Femur (tissue), 1 donor: ENCODE measurements at places on chromosomes 4 and X.

DNA sequence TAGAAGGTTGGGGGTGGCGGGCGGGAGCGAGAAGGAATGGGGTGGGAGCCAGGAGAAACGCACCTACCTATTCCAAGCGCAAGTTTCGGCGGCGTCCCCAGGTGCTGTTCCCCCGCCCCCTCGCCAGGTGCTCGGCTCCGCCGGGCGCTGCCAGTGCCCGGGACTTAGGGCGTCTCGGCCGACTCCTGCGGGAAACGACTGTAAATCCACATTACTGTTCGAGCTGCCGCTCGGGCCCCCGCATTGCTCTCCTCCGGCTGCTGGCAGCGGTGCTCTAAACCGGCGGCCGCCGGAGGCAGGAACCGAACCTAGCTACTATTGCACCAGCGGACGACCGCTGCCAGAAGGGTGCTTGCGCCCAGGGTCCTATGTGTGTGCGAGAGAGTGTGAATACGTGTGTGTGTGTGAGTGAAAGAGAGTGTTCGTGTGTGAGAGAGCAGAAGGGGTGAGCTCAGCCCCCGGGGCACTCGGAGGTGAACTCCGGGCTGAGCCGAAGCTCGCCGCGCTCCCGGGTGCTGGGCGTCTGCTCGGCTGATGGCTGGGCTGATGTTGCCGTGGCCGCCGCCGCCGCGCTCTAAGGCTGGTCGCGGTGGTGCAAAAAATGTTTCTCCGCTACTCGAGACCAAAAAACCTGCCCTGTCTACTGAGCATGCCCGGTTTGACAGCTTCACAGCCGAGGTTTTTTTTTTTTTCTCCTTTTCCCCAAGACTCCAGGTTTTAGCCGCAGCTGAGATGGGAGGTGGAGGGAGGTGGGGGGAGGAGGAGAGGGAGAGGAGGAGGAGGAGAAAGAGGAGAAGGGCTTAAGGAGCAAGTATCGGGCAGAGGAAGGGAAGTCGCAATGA lies 115.7 kb upstream of the TEX13C start:
- peak; percentile 70 for DNase-seq

- no peak for DNase-seq
Measured at GRCh38 chr4:25938787-25939186, 24.8 kb downstream of the SMIM20 start.

DNA sequence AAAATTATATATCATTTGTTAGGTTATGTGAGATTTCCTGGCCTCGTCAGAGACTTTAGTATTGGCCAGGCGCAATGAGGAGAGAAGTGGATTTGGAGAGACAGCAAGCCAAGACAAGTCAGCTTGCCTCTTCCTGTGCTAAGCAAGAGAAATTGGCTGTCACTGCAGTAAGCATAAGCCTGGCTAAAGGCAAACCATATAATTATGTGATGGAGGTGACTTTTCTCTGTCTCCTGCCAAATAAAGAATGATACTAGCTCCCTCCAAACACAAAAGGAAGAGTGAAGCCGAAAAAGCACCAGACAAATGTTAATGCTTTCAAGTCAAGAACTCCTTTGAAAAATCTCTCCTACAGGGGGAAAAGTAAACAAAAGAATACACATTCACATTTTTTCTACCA lies 2246.0 kb downstream of the ARAP2 start:
- no peak for DNase-seq

DNA sequence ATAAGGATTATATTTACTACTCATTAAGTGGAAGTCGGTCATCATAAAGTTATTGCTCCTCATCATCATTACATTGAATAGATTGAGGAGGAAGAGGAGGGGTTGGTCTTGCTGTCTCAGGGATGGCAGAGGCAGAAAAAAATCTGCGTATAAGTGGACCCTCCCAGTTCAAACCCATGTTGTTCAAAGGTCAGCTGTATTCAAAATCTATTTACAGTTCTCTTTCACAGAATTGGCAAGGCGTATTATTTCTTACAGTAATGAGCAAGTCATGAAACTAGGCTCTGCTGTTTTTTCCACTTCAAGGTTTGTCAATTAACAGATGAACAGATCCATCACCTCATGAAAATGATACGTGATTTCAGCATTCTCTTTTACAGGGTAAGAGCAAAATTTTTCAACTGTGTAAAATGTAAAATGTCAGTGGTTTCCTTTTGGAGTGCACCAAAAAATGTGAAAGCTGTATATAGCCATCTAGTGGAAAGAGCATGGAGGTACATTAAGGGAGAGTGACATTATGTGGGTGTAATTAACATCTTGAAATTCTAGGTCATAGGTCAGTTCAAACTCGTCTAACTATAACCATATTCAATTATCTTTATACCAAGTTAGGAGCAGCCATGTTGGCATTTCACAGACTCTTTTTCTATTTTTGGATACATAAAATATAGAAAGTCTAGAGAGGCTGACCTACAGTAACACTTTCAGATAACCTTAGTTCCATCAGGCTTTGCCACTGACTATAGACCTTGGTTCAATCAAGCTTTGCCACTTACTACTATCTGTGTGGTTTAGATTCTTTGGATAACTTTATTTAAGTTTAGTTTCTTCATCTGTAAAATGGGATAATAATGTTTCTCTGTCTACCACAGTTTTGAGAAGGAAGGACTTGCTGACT lies 30.1 kb downstream of the NEIL3 start:
- no peak for DNase-seq

DNA sequence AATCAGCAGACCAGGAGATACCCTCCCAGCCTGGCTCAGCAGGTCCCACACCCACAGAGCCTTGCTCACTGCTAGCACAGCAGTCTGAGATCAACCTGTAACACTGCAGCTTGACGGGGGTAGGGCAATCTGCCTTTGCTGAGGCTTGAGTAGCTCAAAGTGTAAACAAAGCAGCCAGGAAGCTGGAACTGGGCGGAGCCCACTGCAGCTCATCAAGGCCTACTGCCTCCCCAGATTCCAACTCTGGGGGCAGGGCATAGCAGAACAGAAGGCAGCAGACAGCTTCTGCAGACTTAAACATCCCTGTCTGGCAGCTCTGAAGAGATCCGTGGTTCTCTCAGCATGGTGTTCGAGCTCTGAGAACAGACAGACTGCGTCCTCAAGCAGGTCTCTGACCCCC lies 15.1 kb upstream of the GABRA2 start:
- DNase-seq = no peak

DNA sequence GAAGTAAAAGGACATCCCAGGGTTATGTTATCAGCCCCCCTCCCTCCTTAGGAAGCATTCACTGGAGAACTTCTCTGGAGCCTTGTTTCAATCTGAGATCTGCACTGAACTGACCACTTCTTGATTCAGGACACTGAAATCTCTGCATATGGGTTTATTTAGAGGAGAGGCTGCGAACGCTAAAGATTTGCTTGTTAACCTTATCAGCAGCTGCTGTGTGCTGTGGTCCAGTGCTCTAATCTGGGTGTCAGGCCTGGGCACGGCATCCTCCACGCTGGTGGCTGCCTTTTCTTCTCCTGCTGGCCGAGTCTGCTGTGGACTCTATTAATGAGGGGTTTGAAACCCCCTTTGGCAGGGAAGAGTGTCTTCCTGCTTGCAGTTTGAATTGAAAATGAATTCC lies 1094.7 kb upstream of the TENM3 start:
- DNase-seq = no peak

GRCh38 chrX:136344320-136344719 lies 43.6 kb downstream of the ADGRG4 start:
- no peak for DNase-seq

- no peak for DNase-seq
Measured at GRCh38 chr4:108725457-108725856, 37.4 kb downstream of the ETNPPL start.

- no peak for DNase-seq
Measured at GRCh38 chrX:37863728-37864127, 16.4 kb upstream of the DYNLT3 start.

DNA sequence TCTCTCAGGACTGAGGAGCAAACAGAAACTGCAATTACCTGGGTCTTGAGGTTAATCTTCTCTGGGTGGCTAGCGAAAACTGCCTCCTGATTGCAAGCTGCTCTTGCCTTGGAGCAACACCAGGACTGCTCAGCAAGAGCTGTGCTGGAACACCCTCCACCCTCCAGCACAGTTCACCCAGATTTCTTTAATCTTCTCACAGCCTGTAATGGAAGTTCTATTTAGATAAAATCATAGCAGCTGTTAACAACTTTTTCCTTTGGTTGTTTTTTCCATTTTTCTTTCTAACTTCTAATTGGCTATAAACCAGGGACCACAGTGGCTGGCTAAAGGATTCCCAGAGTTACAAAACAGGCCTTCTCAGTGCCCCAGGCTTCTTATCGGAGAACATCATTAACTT lies 36.3 kb downstream of the OPHN1 start:
- DNase-seq = no peak

- no peak for DNase-seq
Measured at GRCh38 chr4:169795585-169795984, 37.8 kb upstream of the HPF1 start.

GRCh38 chrX:124343016-124343415 lies 3.3 kb upstream of the SH2D1A start:
- no peak for DNase-seq

GRCh38 chr4:52861171-52861823 lies 820 bp upstream of the RASL11B start:
- no peak for DNase-seq

GRCh38 chrX:18886005-18886343 lies 97.9 kb downstream of the PHKA2 start:
- no peak for DNase-seq

DNA sequence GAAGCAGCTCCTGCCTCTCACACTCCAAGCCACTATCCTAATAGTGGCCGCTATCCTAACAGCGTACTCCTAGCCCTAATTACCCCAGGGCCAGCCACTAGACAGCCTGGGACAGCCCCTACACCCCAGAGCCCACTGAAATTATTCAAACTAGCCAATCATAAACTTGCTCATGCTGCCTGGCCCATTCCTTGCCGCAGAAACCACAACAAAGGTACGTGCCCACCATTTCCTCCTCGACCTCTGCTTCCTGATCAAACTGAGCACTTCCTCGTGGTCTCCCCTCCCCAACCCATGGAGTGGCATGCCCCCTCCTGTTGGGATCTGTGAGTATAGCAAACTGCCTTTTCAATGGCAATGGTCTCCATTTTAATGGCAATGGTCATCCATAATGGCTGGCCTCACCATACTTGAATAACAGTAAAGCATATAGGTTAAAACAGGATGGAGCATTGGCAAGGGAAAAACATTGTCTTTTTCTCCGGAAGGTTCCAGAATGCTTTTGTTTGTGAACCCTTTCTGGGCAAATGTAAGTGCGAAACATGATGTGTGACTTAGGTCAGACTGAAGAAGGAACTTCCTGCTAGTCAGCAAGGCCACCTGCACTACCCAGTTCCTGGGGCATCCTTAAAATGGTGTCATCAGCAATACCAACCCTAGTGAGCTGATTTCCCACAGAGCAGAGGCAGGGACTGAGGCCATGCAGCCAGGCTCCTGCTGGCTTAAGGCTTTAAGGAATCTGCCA lies 107.1 kb upstream of the ATP6AP2 start:
- DNase-seq = no peak

- peak; percentile 51 for DNase-seq
Measured at GRCh38 chr4:15654593-15655222, 449 bp downstream of the FBXL5 start.

DNA sequence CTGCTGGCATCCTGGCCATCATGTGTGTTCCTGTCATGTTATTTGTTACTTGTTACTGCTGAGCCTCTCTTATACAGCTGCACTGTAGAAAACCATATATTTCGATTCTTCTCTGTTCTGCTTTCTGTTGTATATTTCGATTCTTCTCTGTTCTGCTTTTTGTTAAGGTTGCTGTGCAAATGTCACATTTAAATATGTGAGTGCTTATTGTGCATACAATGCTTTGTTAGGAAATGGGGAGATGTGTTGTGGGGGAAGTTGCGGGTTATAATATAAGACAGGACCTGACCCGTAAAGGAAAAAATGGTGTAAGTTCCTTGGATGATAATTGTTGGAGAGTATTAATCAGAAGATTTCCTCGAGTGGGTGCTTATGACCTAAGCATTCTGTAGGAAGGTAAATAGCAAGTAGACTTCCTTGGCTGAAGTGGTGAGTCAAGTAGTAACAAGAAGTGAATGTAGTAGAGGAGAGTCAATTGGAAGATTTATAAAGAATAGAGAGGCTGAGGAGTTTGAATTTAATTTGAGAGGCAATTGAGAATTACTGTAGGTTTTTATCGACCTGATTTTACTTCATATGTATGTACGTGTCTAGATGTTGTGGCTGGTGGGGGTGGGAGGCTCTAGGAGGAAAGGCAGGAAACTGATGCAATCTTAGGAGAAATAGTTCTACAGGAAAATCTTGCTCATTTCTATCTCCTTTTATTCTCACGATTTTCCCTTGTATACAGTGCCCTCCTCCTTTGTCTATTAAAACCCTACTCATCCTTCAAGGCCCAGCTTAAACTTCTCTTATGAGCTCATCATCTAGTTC lies 8.5 kb downstream of the OGT start:
- no peak for DNase-seq

DNA sequence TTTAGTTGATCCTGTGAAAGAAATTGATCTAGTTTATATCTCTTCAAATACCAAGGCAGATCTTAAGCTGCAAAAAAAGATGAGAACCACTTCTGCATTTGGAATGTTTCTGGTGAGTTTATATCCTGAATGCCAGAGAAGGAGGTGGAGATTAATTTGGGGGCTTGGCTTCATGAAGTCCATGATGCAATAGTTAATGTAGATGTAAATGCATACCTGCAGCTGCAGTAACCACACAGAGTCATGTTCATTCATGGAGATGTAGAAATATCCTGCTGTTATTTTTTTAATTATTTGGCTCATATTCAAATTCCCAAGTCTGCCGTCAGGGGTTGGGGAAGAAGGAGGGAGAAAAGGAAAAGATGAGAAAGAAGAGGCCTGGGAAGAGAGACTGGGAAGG lies at the start of gene SULT1E1:
TSS of gene SULT1E1 (minus strand) at position 94 of the 400 bp plus-strand sequence. CDS start 2,501 bp downstream, outside the sequence.
- no peak for DNase-seq

DNA sequence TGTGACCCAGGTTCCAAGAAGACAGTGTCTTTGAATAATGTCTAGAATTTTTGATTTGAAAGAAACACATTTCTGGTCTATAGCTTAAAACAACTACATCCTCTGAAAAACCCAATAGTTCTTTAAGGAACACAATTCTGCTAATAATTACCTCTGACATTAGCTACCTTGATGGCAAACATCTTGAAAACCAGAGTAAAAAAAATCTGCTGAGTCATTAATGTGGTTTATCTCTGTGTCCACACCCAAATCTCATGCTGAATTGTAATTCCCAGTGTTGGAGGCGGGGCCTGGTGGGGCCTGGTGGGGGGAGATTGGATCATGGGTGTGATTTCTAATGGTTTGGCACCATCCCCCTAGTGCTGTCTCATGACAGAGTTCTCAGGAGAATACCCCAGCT lies 1233.8 kb downstream of the NLGN4X start:
- no peak for DNase-seq

GRCh38 chr4:158384414-158384813 lies 137.3 kb upstream of the RXFP1 start:
- no peak for DNase-seq
